ENCODE measurements at places on chromosomes 2 and 18.

GRCh38 chr2:220876080-220876824, 695.9 kb downstream of the EPHA4 start:
- no peak for DNase-seq

DNA sequence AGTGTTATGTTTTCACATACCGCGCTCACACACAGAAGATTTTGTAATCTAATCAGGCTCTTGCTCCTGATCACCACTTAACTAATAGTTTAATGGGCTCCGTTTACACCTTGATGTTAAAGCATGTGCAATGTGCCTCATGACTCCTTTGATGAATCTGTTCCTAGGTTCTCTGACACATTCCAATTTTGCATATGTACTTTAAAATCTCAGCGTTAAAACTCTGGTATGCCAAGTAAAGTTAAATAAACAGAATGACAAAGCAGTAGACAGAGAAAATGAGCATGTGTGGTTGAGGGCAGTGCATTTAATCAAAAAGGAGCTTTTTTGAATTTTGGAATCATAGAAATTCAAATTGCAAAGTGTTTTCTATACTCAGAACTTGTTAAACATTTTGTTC, 96.4 kb downstream of the TCF4 start:
- DNase-seq: no peak

DNA sequence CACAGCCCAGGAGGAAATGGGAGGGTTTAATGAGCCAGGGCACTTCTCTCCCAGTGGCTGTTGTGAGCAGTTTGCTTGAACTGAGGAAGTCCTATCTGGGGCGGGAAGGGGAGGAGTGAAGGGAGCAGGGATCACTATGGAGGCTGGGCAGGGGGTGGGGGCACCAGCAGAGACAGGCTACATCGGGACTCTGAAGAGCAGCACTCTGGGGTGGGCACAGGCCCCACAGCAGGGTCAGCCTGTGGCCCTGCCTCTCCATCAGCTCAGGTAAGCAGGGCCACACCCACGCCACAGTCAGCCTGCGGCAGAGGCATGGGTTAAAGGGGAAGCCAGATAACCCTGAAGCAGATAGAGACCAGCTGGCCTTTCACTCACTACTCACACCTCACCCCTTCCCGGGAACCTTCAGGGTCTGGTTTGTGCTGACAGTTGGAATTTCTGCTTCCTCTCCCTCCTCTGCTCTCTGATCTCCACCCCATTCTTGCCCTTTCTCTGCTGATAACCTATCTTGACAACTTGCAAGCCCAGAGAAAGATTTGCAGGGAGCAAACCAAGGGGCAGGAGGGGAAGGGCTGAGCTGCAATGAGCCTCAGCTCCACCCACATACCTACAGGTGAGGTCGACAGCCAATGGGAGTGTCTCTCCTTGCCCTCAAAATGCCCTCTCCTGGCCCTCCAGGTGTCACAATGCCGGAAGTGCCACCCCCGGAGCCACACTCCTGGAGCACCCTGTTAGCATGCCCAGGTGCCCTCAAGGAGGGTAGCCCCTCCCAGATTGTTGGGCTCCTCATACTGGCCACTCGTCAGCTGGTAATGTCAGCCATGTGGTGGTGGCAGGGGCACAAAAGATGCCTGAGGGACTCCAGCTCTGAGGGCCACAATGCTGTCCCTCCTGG, 3.7 kb downstream of the SIGLEC15 start:
- DNase-seq: no peak

DNA sequence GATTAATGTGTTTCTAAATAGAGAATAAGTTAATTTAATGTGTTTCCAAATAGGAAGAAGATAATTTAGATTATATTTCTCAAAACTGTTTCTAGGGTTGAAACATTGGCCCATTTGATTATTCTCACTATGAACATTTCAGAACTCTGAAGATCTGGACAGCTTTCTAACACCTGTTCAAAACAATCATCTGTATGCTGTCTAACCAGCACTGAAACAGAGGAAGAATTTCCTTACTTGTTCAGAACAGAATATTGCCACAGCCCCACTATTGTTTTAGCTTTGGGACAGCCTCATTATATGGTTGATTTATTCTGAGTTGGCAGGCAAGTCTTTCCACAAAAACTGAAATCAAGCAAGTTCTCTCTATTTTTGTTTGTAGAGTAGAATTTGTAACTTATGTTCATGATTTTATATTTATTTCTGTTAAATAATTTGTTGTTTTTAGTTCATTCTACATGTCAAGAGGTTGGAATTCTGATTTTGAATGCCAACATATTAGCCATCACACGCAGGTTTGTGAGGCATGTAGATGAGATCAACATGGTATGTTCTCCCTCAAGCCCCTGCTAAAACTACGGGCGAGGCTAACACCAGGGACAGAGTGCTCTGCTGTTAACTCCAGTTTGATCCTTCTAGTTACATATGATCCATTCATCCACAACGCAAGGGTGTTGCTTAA, 11.2 kb downstream of the IL18RAP start:
- no peak for DNase-seq

- DNase-seq: peak; percentile 12
Measured at GRCh38 chr2:239152916-239153305, 247.9 kb downstream of the HDAC4 start.

DNA sequence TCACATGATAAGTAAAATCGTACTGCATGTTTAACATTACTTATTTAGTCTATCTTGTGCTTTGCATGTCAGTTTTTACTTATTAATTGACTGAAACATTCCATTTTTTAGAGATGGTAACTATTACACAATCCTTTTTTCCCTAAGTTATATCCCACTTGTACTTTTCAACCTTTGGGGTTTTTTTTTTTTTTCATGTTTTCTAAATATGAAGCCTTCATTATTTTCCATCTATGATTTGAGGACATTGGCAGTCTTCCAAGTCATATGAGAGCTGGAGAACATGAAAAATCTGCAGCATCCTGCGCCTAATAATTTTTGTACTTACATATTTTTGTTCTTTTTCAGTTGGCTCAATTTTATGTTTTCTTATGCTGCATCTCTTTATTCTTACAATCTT, 113.9 kb downstream of the MYO1B start:
- no peak for DNase-seq

- no peak for DNase-seq
Measured at GRCh38 chr18:58893388-58894099, 28.9 kb downstream of the ZNF532 start.

DNA sequence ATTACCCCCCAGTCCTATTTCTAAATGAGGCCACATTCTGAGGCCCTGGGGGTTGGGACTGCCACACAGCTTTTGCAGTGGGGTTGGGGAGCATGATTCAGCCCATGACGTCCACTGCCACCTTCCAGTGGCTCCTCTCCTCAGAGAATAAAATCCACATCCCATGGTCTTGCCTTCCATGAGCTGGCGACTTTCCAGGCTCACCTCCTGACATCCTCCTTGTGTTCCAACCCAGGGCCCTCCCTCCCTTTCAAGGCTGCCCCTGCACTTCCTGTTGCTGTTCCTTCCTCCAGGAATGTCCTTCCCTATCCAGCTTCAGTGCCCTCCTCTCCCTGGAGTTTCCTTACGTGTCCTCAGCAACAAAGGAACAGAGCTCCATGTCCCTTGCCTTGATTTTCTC, 187.3 kb upstream of the ID2 start:
- no peak for DNase-seq

DNA sequence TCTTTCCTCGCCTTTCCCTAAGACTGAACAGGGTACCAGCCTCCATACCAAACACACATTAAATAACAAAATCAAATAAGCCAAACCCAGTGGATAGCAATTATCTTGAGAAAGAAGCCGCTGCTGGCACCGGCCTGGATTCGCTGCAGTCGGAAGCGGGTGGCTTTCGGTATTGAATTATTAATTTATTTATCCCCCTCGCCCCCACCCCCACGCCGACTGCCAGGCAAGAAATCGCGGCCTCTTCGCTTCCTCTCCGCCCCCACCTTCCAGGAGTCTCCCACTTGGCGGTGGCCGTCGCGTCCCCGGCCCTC, 370 bp upstream of the ZNF804A start:
- no peak for DNase-seq

- no peak for DNase-seq
Measured at GRCh38 chr2:45279356-45279755, 270.1 kb upstream of the SIX2 start.

DNA sequence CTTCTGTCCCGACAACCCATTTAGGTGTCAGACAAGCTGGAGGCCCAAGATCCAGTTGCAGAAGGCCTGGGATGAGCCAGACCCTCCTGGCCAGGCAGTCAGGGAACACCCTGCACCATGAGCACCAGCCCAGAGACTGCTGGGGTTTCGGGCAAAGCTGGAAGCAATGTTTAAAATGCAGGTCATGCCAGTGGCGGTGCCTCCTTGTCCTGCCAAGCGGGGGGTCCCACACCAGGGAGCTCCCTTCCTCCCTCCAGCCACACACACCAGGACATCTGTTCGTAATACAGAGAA, 230.2 kb downstream of the ATAD2B start:
- no peak for DNase-seq

GRCh38 chr2:241009601-241010530, 11.4 kb downstream of the SNED1 start:
- DNase-seq: peak; percentile 70

DNA sequence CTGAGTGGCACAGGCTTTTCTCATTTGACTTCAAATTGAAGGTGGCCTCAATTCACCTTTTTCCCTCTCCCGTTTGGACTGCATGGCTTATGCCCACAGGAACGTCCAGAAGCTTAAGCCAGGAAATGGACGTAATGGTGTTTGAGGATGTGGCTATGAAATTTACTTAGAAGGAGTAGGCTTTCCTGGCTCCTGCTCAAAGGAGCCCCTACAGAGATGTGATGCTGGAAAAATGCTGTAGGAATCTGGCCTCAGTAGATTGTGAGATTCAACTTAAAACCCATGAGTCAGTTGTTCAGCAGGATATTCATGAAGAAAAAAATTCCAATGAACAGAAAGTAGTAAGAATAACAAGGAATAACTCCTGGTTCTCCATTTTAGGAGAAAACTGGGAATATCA, 129.0 kb downstream of the ICOS start:
- DNase-seq: no peak

GRCh38 chr2:232511336-232511890, 8.8 kb upstream of the PRSS56 start:
- DNase-seq: no peak

DNA sequence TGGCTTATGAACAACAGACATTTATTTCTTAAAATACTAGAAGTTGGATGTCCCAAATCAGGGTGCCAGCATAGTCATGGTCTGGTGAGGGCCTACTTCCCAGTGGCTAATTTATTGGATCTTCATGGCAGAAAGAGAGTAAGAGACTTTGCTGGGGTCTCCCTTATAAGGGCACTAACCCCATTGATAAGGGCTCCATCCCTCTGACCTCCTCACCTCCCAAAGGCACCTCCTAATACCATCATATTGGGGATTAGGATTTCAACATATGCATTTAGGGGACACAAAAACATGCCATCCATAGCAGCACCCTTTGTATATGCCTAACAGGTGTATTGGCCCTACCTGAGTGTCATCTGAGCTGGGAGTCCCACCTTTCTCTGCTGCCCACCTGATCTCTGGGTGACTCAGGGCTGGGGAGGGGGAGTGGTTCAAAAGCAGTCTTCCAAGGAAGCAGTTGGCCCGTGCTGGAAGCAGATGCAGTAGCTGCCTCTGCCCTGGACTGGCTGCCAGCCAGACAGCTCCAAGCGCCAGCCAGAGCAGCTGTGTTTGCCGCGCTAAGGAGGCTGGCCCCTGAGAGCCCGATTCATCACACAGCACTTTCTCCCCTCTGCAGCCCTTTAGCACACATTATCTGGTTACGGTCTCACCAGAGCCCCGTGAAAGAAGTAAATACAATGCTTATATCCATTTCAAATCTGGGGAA, 84.6 kb downstream of the SMAD7 start:
- DNase-seq: no peak

- DNase-seq: no peak
Measured at GRCh38 chr2:51247252-51247805, 215.4 kb upstream of the NRXN1 start.

GRCh38 chr18:77001979-77002378, 130.6 kb downstream of the MBP start:
- DNase-seq: no peak

GRCh38 chr2:41598161-41598894, 449.5 kb upstream of the PKDCC start:
- no peak for DNase-seq

- DNase-seq: no peak
Measured at GRCh38 chr2:222673883-222674282, 2.4 kb downstream of the MOGAT1 start.

DNA sequence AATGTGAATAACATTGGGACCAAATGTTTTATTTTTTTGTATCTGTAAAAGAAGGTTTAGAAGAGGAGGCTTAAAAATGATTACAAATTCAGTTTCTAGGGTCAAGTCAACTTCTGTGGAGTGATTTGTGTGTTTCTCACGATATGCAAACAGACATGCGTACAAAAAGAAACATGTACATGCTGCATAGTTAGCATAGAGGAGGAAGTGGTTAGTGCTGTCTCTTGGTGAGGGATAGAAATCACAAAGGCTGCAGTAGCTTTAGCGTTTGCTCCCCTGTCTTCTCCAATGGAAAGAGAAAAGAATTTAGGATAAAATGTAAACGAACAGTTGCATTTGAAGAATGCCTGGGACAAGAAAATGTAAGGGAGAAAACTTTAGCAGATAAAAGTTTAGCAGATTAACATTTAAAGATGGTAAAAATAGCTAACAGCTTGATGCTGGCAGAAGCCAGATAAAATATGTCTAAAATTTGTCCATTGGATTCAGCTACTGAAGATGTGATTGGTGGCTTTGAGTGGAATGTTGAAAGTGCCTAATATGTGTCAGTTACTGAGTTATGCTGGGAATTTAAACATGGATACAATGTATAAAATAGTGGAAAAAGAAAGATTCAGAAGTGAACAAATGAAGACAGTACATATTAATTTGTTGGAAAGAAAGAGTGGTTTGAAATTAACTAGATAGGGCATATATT, 44.9 kb downstream of the MALT1 start:
- DNase-seq: no peak

GRCh38 chr2:219000569-219000960, 7.3 kb upstream of the CRYBA2 start:
- no peak for DNase-seq

DNA sequence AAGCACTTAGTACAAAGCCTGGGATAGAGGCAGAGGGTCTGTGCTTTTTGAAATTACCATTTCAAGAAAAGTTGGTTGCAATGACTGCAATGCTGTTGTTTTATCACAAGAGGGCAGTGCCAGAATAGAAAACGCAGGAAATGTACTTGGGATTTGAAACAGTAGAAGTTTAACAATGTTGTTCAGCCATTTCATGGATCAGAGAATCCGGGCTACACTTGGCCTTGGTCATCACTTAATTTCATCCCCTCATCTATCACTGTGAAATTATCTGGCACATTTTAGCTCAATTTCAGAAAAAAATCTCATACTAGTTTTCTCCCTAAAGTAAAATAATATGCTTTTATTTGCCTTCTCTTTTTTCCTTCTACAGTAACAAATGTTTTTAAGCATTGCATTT, 70.8 kb downstream of the RAPGEF4 start:
- no peak for DNase-seq

GRCh38 chr2:237879058-237879430, 19.6 kb downstream of the RAMP1 start:
- DNase-seq: peak; percentile 75

DNA sequence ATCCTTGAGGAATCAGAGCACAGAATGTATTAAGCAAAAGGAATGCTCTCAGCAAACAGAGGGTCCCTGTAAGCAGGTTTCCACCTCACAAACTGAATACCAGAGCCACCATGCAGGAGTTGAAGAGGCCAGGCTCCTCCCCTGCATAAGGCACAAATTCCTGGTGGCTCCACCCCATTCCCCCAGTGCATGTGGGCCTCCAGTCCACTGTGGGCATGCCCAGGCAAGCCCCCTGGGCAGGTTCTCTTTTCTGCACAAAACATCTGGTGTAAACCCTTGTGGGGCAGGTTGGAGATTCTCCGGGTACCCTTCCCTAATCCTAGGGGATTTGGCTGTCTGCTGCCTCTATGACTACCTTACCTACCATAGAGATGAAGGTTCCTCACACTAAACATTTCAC, 166.5 kb downstream of the PTPRM start:
- DNase-seq: no peak
